ENCODE measurements at places on chromosomes 6 and 20.

- DNase-seq: no peak
Measured at GRCh38 chr6:39905640-39905975, 28.7 kb downstream of the MOCS1 start.

DNA sequence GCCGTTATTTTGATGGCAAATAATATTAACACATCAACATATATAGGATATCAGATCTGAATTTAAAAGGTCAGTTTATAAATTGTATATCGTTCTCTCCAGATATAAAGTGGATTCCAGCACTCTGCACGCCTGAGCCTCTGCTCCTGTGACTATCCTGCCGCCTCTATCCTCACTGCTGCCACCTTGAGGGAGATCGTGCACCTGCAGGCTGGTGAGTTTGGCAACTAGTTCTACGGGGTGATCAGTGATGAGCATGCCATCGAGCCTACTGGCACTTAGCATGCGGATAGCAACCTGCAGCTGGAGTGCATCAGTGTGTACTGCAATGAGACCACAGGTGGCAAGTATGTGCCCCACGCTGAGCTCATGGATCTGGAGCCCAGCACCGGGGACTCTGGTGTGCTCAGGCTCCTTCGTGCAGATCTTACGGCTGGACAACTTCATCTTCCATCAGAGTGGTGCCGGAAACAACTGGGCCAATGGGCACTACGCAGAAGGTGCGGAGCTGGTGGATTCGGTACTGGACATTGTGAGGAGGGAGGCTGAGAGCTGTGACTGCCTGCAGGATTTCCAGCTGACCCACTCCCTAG lies 84.9 kb downstream of the FBXO5 start:
- DNase-seq: peak; percentile 76

- DNase-seq: no peak
Measured at GRCh38 chr20:22601361-22602141, 17.2 kb upstream of the FOXA2 start.

GRCh38 chr6:158387578-158387977 lies 75.3 kb downstream of the TULP4 start:
- no peak for DNase-seq

DNA sequence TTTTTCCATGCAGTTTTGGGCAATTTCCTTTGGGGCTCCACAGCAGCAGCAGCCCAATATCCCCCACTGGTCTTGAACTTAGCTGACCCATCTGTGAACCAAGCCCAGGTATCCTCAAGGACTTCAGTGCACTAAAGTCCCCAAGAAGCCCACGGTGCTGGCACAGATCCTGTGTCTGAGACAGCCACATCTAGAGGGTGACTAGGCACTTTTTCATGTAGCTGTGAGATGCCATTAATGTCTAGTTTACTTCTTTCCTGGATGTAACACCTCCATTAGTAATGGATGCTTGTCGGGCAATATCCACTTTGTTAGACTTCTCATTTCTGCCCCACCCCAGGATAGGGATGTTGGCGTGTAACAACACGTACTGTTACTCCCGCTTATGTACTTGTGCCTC lies 176.2 kb upstream of the PROKR2 start:
- peak; percentile 45 for DNase-seq

DNA sequence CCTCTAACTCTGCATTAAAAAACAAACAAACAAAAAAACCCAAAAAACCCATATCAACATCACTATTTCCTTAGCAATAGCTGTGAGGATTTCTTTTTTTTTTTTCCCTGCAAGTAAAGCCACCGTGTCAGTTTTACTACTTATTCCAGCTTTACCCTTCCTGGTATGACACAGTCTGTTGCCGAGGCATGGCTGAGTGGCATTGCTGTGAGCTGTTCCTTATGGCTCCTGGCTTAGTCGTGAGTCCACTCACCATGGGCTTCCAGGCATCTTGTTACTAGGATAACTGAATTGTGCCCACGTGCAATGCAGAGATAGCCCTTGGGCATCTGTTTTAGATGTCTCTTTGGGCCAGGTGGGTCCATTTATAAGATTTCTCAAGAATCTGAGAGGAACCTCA lies 84.8 kb downstream of the LRRC1 start:
- DNase-seq: no peak

GRCh38 chr6:106167096-106167814 lies 81.1 kb downstream of the PRDM1 start:
- no peak for DNase-seq

GRCh38 chr6:17233531-17233930 lies 47.6 kb upstream of the RBM24 start:
- no peak for DNase-seq

DNA sequence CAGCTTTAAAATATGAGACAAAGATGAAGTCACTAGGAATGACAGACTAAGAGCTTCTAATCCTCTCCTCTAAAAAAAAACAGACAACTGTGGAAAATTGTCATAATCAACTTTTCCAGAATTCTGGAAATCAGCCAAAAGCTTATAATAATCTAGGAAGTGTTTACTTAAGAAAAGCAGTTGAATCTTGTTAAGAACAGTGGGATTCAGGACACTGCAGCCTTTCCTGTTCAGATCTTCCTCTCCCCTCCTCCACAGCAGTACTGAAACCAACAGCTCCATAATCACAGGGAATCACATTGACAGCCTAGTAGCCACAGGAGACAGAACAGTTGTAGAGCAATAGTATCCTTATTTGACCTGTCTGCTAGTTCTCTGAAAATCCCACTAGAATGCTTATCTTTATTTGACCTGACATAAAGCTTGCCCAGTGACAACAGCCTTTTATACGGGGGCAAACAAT lies 41.6 kb downstream of the IBTK start:
- DNase-seq: peak; percentile 93

DNA sequence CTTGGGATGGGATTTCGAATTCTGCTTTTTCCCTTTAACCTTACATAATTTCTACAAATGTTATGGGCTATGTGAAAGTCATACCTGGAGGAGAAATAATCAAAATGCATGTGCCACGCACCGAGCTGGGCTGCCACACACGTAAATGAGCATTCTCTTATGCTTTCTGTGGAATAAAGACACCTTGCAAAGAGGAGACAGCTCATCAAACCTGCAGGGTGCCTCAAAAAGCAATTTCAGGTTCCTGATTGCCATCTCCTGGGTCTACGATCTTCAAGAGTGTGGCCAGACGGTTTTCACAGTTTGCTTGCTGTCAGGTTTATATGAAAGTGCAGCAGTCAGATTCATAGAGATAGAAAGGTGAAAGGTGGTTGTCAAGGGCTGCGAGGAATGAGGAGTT lies 36.6 kb downstream of the DUSP22 start:
- DNase-seq: no peak

GRCh38 chr20:2838847-2839671 lies 1.4 kb downstream of the PCED1A start:
- DNase-seq: no peak

DNA sequence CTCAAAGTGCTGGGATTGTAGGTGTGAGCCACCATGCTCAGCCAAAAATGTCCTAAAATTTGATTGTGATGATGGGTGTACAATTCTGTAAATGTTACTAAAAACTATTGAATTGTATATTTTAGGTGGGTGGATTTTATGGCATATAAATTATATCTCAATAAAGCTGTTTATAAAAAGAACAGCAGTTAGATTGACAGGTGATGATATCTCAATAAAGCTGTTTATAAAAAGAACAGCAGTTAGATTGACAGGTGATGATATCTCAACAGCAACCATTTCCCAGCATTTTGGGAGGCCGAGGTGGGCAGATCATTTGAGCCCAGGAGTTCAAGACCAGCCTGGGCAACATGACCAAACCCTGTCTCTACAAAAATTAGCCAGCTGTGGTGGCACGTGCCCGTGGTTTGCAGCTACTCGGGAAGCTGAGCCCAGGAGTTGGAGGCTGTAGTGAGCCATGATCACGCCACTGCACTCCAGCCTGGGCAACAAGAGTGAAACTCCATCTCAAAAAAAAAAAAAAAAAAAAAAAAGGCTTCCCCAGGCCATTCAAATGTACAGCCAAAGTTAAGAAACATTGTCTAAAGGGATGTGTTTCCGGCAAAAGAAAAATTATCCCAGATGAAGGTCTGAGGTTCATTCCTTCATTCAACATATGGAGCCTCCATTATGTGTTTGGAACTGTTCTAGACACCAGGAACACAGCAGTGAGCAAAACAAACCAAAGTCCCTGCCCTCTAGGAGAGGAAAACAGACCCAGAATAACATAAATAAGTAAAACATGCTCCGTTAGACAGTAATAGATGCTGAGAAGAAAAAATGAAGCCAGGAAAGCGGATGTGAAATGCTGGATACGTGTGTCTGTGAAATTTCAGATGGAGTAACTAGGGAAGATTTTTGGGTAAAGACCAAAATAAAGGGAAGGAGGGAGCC lies 1.6 kb upstream of the RBCK1 start:
- DNase-seq: no peak

DNA sequence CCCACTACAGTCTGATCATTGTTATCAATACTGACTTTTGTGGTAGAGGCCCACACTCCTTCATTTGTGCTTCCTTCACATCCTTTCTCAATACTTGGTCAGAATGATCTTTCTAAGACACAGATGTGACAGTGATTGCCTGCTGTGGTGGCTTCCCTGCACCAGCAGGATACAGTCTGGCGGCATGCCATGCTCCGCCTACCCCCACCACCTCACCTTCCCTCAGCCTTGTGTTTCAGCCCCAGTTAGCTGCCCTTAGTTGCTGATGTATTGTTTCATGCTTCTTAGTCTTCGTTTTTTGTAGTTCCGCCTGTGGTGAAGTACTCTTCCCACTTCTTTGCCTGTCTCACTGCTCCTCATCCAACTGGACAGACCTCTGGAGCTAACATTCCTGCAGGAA lies 10.9 kb downstream of the LRRC1 start:
- DNase-seq: peak; percentile 6

DNA sequence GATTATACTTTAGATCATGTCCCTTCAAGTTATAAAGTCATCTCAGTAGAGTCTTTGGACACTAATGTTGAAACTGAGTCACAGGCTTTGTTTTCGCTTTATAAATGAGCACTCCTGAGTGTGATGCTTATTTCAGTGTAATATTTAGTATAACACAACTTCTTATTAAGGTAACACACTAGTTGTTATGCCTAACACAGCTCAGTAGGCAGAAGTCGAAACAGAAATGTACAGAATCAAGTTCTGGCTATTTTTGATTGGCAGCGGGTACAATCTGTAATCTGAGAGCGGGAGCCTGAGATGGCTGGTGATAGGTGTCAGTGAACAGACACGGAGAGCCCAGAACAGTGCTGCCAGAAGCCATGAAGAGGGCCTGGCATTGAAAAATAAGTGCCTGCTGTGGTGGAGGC lies 11.4 kb downstream of the HECA start:
- DNase-seq: no peak

DNA sequence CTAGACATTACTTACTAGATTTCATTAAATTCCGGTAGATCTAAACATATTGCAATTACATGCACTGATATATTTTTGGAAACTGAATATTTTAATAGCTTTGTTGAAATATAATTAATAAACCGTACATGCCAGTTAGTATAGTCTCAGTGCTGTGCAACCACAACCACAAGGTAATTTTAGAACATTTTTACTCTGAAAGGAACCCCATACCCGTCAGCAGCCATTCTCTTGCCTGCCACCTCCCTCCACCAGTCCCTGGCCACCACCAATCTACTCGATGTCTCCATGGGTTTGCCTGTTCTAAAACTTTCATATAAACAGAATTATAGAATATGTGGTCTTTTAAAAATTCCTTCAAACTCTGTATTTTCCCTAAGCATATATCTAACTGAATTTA lies 293.9 kb downstream of the THBS2 start:
- DNase-seq: no peak

GRCh38 chr6:25883991-25884390 lies 9.9 kb upstream of the SLC17A3 start:
- no peak for DNase-seq

- no peak for DNase-seq
Measured at GRCh38 chr6:170505306-170505705, 47.8 kb downstream of the PSMB1 start.

DNA sequence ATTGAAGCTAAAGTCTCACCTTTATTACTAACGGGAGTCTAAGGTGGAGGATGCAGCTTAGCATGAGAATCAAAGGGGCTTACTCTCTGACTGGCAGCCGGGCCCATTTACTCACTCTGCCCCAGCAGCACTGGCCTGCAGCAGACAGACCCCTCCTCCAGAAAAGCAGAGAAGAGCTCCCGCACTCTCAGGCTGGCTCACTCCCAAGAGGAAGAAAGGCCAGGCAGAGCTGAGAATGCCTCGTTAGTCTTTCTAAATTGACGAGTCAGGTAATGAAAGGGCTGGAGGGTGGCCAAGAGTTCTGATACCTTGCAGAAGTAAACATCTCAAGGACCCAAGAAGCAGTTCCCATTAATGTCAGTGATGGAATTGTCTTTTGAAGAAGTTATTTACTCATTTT lies 44.5 kb upstream of the IL20RA start:
- no peak for DNase-seq

DNA sequence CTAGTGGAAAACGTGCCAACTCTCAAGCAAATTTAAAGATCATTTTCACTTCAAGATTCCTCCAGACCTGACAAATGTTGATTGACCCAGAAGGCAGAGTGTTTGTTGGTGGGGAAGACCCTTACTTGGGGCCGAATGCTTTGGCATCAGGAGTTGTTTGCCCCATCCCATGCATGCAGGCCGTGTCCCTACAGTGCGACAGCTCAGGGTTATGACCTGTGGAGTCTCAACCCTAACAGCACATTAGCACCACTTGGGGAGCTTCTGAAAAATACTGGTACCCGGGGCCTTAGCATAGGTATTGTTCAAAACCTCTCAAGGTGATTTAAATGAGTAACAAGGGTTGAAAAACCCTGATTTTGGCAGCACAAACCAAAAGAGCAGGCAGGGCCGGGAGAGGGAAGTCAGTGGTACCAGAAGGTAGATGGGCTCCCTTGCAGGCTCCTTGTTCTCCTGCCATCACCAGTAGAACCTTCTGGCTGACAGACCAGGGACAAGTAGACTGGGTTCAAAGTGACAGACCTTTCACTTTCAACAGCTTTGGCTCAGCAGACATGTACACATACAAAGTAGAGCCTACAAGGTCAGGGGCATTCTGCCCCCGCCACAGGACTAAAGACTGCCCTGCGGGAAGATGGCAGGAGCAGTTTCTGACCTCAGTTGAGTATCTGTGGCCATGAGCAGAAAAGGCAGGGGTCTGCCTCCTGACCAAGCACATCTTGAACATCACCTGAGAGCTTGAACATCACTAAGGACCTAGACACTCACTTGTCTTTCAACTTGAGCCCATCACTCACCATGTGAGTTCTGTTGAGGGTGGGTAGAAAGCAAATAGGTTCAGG lies 39.6 kb downstream of the PLCG1 start:
- no peak for DNase-seq

- DNase-seq: no peak
Measured at GRCh38 chr6:88374553-88374952, 208.4 kb upstream of the CNR1 start.

- no peak for DNase-seq
Measured at GRCh38 chr6:166031275-166031674, 136.4 kb downstream of the TBXT start.

- no peak for DNase-seq
Measured at GRCh38 chr6:40978687-40979289, 60.2 kb downstream of the UNC5CL start.

All from hematopoietic multipotent progenitor cell treated with erythropoietin and hydrocortisone succinate and interleukin-3 and kit ligand, for 6 days (in vitro differentiated cells).